ENCODE measurements at places on chromosomes 5 and 9.

- no peak for DNase-seq
Measured at GRCh38 chr5:67578011-67578410, 381.4 kb upstream of the CD180 start.

GRCh38 chr5:14168793-14169262 lies 25.7 kb downstream of the TRIO start:
- no peak for DNase-seq

DNA sequence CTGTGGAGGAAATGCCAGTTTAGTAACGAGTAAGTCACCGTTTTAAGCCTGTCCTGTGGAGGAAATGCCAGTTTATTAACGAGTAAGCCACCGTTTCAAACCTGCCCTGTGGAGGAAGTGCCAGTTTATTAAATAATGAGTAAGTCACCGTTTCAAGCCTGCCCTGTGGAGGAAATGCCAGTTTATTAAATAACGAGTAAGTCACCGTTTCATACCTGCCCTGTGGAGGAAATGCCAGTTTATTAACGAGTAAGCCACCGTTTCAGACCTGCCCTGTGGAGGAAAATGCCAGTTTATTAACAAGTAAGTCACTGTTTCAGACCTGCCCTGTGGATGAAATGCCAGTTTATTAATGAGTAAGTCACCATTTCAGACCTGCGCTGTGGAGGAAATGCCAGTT lies 18.9 kb upstream of the PDCD6 start:
- DNase-seq: no peak

DNA sequence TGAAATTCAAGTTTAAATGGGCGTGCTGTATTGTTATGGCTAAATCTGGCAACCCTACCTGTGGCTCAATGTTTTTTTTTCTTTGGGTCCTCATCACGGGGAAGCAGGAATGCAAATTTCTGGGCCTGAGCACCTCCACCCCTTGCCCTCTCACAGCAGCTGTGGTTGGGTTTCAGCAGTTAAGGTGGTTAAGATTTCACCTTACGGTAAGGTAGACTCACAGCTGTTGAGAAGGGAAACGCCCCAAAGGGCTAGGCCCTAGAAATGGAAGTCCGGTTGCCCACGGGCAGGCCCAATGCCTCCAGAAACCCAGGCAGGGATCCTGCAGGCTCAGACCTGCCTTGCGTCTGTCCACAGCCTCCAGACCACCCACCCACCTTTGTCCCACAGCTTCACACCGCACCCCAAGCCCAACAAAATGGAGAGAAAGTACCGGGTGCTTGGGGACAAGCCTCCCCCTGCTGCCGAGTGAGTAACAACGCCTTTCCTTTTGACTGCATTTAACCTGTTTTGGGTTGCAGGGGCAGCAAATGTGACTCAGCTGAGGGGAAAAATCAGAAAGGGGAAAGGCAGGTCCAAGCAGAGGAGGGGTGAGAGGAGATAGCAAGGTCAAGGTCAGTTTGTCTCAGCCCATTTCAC lies 48.1 kb upstream of the TDRD7 start:
- no peak for DNase-seq

GRCh38 chr5:8827696-8828095 lies 718.2 kb downstream of the SEMA5A start:
- DNase-seq: no peak

GRCh38 chr5:108345541-108346171 lies 36.2 kb downstream of the FBXL17 start:
- DNase-seq: no peak

- DNase-seq: no peak
Measured at GRCh38 chr9:96044401-96044800, 168.9 kb downstream of the ERCC6L2 start.

GRCh38 chr9:69657269-69657668 lies 14.9 kb downstream of the APBA1 start:
- DNase-seq: no peak

DNA sequence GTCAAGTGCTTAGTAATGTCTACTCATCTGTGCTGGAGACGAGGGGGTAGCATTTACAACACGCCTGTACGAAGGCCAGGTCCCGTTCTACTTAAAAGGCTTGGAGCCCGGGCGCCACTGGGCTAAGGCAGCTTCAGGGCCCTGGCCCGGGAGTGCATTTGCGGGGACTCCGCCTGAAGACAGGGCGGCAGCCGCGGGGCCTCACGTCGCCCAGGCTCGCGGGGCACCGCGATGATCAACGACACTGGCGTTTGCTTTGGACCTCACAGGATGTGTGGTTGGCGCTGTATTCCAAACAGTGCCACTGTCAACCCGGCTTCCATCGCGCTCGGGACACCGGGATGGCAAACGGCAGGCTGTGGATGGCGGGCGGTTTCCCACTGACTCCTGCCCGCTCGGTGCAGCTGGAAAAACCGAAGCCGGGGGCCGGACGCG lies 1.1 kb upstream of the TENT4A start:
- DNase-seq: peak; percentile 23

DNA sequence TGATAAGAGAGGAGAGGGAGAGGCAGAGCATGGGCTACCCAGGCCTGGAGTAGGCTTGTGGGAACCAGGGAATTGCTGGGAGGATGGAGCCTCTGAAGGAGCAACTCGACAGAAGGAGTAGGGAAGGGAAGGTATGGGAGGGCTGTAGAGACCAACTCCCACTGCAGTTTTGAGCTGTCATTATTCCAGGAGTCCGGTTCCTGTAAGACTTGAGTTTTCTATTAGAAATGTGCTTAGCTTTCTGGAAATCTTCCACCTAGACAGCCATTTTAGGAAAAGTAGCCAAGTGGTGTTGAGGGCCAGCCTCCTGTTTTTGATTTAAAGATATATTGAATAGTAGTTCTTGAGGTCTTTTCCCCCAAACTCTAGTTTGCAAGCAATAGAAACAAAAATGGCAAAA lies 323.5 kb downstream of the LRRC70 start:
- no peak for DNase-seq

DNA sequence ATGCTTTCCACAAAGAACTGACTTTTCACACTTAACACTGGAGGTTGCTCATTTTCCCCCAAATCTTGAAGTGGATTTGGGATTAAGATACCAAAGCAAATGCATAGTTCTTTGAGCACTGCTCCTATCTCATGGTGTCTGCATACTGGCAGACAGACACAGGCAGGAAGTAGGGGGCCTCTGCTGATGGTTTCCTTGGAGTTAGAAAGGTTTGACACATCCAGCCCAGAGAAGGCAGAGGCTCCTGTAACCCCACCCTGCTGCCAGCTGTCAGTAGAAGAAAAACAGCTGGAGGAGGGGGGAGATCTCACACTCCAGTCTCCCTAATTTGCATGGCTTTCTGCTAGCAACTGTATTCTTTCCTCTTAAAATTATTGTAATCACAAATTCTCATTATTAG lies 44.1 kb downstream of the APTX start:
- DNase-seq: no peak

DNA sequence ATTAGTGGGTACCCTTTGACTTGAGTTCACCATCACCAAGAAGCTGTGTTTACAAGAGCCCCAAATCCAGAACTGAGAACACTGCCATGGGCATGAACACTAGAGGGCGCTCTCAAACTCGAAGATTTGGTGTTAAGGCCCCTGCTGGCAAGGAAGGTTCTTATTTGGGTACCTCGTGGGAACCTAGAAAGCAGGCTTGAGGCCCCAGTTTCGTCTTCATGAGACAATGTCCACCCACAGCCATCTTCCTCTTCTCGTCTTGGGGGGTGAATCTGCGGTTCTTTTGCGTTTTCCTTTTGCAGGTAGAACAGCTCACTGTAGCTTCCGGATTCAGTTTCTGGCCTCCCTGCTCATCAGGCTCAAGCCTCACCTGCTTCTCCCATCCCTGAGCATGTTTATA lies 184.0 kb downstream of the SEMA5A start:
- DNase-seq: peak; percentile 2

DNA sequence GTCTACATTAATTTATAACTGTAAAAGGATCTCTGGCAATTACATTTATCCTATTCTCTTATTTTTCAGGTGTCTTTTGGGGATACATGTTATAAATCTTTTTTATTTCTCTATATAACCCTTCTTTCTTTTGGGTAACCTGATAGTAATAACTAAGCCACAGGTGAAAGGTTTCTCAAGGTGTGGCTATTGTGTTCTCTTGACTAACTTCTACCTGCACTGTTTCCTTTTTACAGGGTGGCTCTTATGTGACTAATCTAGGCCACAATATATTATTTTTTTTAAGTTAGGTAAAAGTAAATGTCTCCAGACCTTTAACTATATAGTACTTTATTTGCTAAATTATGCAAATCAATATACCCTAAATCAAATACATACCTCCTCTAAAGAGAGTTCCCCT lies 193.2 kb downstream of the EFNA5 start:
- no peak for DNase-seq

DNA sequence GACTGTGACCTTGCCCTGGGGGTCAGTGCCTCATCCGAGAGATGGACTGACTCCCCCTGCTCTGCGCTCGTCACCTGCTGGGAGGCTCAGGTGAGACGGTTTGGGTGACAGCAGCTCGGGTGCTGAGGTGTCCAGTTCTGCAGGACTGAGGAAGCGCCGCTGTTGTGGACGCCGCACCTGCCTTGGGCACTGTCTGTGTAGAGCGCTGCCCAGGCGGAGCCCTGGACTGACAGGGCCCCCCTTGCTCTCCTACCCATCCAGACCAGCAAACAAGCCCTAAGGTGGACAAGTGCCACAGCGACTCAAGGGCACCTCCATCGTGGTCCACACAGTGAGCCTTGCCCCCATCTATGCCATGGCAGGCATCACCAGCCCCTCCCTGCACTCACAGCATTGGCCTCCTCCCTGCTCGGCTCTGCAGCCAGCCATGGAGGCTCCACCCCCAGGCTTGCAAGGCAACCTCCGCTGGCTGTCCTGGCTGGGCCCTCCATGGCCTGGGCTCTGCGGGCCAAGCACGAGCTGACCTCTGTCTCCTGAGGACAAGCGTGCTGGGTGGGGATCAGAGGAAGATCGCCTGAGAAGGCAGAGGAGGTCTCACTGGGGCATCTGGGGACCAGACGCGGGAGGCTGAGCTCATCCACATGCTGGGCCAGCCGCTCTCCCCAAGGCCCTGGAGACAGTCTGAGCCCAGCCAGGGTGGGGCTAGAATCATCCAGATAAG lies 87.1 kb upstream of the COL5A1 start:
- DNase-seq: no peak

- DNase-seq: no peak
Measured at GRCh38 chr5:138676556-138677193, 76.5 kb upstream of the CTNNA1 start.

DNA sequence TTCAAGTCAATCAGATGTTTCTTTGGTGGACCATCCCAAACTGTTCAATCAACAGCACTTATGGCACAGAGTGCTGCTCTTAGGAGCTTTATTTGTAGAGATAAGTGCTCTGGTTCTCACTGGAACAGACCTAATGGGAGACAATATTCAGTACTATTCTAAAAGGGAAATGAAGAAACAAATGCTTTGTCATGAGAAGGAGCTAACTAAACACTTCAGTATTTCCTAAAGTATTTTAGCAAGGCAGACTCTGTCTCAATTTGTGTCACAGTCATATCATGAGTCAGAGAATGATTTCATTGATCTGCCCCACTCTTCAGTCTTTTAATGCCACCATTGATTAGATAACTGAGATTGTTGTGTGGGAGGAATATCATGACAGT lies 175.3 kb downstream of the SLF1 start:
- DNase-seq: no peak

DNA sequence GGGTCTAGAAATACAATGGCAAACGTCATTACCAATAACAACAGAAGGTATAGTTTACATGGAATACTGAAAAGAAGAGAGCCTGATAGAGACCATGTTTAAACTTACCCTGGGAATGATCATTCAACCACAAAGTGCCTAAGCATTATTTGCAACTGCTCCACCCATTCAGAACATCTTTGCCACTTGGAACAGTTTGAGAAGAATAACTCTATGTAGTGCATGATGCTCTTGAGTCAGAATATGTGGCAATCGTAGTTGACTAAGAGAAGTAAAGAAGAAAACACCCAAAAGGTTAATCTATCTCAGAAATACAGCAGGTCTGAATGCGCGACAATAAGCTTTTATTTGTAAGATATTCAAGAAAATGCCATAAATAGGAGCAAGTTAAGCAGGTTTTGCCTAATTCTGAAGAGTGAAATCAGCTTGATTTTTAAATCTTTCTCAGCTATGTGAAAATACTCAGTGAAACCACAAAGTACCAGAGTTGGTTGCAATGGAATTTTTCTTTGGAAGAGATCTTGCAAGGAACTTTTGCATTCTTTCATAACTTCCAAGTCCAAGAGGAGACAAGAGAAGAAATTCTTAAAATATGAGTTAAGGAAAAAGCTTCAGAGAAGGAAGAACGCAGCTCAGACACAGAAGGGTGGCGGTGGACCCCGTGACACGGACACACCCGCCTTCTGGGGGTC lies 64.3 kb downstream of the HABP4 start:
- no peak for DNase-seq

DNA sequence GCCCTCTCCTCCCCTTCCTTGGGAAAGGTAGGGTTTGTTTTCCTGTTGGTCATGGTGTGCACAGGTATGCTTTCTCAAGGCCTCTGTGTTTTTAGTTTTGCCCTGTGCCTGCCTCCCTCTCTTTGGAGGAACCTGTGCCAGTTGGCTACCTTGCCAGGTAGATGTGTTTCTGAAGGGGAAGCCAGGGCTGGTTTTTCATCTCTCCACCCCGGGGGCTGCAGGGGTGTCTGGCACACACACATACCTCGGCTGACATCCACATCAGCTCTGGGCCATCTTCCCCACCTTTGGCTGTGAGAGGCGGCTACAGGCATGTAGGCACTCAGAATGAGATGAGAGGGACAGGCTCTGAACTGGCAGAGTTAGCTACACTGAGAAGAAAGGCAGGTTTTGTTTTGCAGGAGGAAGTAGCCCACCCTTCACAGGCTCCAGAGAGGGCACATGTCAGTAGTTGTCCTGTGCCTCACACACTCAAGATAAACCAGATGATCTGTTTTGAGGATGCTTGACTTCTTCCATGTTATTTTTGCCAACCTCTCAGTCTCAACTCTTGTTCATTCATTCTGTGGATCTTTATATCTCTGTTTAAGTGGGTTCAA lies 9.7 kb downstream of the RGMB start:
- DNase-seq: no peak

DNA sequence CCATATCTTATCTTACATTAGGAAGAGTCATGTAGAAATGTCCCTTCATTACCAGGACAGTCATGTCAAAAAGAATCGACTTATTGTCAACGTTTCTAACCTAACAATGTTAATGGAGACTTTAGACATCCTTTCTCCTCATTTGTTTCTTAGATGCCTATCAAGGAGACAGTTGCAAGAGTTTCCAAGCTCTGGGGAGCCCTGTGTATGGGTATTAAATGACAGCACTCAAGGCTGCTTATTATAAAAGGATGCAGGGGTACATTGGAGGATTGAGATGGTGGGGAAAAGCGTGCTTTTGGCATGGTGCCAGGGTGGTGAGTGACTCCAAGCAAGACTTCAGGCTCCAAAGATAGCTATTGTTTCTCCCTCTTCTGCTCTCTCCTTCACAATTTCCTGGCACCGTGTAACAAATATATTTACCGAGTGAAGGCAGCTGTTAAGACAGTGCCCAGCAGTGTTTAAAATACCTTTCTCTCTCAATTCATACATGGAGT lies 461.3 kb upstream of the CLINT1 start:
- DNase-seq: no peak

- no peak for DNase-seq
Measured at GRCh38 chr5:8184455-8185063, 315.6 kb downstream of the MTRR start.

Data from stimulated activated CD8-positive, alpha-beta memory T cell treated with anti-CD3 and anti-CD28 coated beads, Interleukin-4, amount 100 ng/mL, for 1 hour (primary cell).